ENCODE measurements at places on chromosomes 2 and 18.

DNA sequence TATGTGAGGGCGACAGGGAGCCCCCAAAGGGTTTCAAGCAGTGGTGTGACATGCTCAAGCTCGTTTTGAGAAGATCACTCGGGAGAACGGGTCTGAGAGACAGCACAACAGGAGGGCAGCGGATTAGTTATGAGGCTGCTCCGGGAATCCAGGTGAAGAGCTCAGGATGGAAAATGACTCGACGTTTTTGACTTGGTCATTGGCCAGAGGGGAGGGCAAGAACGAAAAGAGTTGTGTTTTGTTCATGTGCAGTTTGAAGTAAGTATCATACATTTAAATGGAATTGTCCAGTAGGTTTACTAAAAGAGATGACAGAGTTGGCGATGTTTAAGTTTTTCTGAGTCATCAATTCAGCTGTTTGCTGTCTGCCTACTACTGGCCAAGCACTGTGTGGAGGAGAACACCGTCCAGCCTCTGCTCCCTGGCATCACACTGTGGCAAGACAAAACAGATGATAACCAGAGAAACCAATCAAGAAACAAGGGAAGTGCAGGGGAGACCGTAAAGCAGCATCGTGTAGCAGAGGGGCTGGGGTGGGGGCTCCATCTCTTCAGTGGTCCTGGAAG lies 25.3 kb upstream of the ANXA4 start:
- DNase-seq = no peak

DNA sequence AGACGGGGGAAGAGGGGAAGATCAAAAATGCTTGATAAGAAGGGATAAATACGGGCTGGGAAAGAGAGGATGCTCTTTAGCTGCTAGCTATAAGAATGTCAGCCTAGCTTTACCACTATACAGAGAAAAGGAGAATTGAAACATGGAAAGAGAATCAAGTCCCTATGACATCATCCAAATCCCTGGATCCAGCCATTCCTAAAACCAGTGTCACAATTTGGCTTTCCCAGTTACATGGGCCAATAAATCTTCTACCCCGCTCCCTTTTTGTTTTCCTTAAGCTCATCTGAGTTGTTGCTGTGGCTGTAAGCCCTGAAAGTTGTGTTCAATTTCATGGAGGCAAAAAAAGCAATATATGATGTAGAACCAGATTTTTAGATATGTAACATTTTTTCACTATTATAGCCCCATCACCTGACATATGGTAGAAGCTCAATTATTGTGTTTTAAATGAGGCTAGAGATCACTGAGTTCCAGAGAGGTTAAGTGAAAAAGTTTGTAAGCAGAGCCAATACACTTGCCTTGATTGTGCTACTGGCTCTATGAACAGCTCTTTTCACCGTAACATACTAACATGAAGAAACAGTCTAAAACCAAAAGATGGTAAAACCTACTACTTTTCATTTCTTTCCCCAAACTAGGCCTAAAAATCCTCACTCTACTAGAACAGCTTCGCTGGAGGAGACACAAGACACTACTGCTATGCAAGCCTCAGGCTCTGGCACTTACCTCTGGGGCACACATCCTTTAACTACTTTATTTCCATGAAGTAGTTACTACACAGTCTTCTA lies 4.3 kb downstream of the HNRNPLL start:
- DNase-seq = no peak

GRCh38 chr18:23912356-23912755 lies 102.2 kb upstream of the TTC39C start:
- DNase-seq = no peak

- DNase-seq = no peak
Measured at GRCh38 chr2:236083934-236084333, 84.3 kb downstream of the GBX2 start.

DNA sequence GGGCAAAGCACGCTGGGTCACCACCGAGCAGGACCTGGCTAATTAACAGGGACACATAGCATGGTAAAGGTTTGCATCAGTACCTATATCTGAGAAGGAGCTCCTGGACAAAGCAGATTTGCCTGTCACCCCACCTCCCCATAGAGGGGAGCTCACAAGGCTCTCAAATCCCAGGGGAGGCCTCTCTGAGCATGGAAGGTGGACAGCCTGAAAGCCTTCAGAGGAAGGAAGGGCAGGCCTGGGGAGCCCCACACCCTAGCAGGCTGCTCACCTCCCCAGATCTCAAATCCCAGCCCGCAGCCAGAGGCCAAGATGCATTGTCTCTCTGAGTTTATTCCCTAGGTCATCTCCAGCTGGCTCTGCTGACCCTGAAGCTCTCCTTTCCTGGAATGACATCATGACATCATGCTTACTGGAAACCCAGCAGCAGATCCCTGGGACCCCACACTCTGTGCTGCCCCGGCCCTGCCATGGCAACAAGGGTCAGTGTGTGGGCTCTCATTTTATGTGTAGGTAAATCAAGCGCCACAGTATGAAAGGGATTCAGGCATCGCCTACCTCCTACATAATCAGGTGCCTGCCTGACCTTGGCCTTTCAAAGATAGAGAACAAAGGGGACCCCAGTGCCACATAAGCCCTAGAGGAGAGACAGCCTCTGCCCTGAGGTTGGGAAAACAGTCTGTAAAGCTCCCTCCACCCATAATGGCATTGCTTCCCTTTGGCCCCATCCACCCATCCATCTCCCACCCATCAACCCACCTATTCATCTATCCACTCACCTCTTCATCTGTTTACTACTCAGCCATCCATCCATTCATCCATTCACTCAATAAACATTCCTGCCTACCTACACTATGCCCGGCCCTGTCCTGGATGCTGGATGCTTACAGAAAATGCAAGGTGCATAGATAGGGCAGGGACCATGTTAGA lies 15.7 kb upstream of the TEX51 start:
- DNase-seq = no peak

DNA sequence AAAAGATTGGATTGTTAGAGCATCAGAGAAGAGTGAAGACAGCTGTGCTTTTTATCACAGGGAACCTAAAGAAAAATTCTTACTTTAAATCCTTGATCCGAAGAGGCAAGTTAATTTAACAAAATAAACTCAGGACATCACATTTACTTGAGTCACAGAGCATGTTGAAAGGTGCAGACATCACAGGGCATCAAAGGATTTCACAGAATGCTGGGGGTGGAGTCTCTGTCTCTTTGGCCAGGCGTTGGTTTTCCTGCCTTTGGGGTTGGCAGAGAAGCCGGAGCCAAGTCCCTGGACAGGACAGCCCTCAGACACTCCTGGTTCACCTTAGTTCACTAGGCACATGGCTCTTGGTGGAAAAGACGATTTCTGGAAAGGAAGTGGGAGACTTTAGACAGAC lies 56.3 kb downstream of the SH3RF3 start:
- no peak for DNase-seq

Data from hippocampal formation (tissue), 2 donors.